HL-60 (cell line): ENCODE measurements at places on chromosomes 2 and 18.
A peak's percentile ranks its signal among the peaks of the same experiment; 100 is the strongest.

DNA sequence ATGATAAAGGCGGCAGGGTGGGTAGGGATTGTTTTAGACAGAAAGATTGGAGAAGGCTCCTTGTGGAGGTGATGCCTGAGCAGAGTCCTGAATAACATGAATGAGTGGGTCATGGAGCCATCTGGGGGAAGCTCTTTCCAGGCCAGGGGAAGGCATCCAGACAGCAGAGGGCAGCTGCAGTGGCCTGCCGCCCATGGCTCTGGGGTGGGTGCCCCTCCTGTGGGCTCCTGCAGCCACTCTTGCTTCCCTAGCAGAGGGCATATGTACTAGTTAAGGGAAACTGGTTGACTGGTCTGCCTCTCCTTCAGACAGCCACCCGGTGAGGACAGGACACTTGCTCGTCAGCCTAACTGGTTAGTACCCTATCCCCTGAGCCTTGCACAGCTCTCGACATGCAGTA is 46.5 kb upstream of the SLC1A4 start:
- DNase-seq: no peak

DNA sequence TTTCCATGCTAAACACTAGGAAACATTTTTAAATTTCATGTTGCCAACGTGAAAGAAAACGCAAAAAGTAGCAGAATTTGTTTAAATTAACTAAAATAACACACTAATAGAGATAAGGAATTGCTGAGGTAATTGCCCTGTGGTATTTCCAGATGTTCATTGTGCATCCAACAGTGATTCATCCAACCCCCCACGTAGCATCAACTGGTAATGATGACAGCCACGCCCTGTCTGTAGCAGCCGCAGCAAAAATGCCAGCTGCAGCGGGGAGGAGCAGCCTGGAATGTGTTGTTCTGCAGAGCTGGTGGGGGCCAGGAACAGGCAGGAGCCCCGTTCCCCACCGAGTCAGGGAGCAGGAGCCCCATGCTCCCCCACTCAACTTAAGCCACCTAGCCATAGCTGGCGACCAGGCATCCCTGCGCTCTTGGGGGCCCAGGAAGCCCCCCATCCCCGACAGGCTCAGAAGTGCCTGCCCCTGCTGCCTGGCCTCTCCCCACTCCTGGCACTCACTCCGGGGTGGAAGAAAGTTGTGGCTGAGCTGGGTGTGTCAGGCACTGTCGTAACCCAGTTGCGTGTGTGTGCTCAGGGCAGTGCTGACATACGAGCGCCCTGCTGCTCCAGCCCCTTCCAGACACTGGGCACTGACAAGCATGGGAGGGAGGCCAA is 695.1 kb upstream of the ACVR2A start:
- DNase-seq: no peak

DNA sequence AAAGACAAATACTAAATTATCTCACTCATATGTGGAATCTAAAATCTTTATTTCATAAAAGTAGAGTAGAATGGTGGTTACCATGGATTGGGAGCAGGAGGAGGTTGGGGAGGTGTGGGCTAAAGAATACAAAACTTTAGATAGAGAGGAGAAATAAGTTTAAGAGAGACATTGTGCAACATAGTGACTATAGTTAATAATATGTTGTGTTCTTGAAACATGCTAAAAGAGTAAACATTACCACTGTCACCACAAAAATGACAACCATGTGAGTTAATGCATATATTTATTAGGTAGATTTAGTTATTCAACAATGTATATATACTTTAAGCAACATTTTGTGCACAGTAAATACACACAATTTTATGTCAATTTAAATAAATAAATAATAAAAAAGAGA is 128.5 kb upstream of the COL3A1 start:
- DNase-seq: no peak

DNA sequence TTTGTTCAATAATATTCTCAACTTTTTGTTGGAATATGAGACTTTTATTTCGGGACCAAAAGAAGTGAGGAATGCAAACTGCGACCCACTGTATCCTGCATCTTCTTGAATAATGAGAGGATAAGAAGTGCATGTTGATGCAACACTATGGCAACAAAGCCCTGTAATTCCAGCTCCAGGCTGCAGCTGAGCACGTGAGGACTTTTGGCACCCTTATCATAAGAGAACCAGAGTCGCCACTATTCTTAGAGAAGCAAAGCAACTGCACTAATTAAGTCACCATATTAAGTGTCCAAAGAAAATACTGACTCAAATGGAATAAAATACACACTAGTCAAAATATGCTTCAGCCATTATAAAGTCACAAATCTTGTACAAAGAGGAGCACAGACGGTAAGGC is 65.8 kb downstream of the FAM210A start:
- DNase-seq: no peak

- no peak for DNase-seq
Measured at GRCh38 chr18:37873416-37873815, 307.8 kb upstream of the CELF4 start.

DNA sequence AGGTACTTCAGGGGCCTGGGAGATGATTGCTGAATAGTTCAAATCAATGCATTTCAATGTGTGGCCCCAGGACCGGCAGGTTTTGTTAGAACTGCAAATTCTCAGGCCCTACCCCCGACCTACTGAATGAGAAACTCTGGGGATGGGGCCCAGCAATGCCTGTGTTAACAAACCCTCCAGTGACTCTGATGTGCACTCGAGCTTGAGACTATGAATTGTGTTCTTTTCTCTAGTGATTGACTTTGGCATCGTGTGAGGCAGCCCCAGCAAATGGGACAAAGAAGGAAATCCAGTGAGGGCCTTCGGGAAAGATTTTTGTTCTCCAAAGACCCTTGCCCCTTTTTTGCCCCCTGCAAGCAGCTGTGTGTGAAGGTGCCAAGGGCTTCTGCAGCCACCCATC is 22.4 kb downstream of the ALK start:
- no peak for DNase-seq

DNA sequence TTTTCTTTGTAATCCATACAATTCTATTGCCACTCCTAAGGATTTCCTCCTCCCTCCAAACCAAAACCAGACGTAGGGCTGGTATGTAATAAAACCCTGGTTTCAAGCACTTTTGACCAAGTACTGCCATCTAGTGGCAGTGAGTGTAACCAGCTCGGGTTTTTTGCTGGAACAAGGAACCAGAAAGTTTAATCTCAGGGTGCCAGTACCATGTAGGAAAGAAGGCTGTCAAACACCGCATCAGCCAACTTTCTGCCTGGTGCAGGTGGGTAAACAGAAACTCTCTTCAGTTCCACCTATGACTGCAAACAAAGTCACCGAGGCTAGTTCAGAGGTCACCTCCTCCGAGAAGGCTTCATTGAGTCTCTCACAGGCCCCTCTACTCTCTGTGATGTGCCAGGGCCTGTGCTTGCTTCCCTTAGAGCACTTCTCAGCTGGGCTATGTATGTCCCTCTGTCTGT is 10.2 kb upstream of the THNSL2 start:
- peak; percentile 23 for DNase-seq

GRCh38 chr2:108560241-108560811 is 26.1 kb downstream of the LIMS1 start:
- DNase-seq: no peak

GRCh38 chr18:41798879-41799278 is 156.2 kb upstream of the PIK3C3 start:
- DNase-seq: no peak

DNA sequence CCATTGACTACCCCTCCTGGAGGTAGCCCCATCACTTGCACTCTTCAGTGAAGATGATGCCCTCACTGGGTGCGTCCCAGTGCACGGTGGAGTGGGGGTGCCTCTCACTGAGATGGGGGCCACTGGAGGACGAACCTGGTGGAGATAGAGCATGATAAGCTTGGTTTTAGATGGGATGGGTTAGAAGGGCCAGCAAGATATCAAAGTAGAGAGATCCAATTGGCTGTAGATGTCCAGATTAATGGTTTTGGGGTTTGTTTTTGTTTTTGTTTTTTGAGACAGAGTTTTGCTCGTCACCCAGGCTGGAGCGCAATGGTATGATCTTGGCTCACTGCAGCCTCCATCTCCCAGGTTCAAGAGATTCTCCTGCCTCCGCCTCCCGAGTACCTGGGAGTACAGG is 28.3 kb downstream of the DPYSL5 start:
- DNase-seq: no peak

GRCh38 chr2:164567335-164567989 is 53.8 kb downstream of the GRB14 start:
- DNase-seq: no peak

DNA sequence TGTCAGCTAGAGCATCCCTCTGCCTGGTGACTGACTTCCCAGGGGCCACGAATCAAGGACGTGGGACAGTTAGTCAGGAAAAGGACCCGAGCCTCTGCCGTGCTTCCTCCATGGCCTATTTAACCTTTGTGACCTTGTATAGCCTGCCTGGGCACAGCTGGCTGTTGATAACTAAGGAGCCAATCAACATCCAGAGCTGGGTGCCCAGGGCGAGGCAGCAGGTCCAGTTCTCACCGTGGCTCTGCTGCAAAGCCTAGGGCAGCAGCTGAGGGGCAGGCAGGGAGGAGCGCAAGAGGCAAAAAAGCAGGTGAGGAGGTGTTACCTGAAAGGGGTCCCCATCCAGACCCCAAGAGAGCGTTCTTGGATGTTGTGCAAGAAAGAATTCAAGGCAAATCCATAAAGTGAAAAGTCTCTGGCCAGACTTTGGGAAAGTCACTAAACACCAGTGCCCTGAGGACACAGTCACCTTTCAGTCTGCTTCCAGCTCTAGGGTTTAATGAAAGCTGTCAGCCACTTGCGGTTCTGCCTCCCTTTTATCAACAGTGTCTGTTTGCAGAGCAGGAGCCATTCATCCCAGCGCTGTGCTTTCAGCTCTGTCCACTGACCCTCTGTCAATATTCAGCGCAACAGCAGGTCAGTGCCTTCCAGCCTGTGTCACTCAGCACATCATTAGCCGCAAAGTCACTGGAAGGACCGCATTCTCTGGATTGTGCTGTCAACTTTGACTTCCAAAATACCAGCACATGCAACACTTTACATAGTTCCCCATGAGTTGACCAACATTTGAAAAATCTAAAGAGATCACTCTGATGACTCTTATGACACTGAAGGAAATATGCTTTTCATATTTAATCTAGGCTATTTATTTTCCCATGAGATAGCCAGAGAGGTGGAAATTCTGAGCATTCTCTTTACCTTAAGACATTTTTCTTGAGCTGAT is 38.6 kb upstream of the ASAP2 start:
- DNase-seq: no peak

- DNase-seq: no peak
Measured at GRCh38 chr18:8397034-8397433, 212.2 kb upstream of the RAB12 start.

DNA sequence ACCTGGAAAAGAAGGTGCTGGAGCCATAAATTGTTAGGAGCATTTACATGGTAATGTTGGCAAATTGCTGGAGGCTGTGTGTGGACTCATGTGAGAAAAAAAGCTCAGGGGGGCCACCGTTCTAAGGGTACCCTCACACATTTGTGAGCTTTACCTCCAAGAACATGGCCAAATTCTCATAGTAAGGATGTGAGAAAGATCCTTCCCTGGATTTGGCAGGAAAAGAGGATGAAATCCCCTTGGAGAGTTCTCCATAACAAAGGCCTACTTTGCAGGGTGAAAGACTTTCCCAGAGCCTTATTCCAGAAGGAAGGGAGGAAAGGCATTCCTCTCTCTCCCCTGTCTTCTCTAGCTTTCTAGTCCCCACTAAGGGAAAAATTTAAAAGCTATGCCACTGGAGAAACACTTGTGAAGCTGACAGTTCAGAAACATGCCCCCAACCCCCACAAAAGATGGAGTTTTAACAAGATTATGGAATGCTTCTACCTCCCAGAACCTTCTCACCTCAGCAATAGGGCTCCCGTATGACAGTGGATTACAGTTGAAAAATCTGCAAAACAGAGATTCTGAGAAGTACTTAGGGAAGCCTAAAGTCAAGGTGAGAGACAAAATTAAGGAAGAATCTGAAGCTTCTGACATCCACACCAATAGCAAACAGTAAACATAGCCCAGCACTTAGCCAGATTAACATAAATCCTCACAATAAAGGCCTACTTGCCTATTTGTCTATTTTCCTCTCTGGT is 20.2 kb upstream of the ERMN start:
- DNase-seq: no peak

GRCh38 chr2:109185338-109185737 is 56.3 kb downstream of the SH3RF3 start:
- no peak for DNase-seq

- DNase-seq: no peak
Measured at GRCh38 chr2:7009207-7009911, 92.1 kb downstream of the RNF144A start.

DNA sequence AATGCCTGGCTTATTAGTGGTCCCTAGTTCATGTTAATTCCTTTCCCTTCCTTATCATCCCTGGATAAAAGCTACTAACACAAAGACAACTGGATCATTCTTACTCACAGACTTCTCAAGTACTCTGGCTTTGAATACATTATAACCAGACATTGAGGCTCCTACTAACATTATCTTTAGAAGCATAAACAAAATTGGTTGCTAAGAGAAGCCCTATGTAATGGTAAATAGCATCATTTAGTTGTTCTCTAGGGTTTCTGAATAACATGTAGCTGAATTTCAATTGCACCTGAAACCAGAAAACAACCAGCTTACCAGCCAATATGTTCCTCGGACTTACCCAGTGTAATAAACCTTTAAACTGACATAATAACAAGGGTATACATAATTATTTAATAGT is 114.1 kb upstream of the NCKAP5 start:
- no peak for DNase-seq

DNA sequence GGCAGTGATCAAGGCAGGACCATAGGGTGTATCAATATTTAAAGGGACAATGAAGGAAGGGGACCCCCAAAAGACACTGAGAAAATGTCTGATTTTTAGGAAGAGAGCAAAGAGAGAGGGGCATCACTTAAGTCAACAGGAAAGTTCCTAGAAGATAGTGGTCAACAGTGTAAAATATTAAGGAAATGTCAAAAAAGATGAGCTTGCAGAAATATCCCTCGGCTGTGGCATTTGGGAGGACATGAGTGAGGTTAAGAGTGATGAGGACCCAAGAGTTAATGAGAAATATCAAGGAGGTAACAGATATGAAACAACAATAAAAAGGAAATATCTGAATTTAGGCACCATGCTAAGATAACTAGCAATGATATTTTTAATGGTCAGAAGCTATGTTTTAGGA is 339.6 kb downstream of the TGIF1 start:
- no peak for DNase-seq

DNA sequence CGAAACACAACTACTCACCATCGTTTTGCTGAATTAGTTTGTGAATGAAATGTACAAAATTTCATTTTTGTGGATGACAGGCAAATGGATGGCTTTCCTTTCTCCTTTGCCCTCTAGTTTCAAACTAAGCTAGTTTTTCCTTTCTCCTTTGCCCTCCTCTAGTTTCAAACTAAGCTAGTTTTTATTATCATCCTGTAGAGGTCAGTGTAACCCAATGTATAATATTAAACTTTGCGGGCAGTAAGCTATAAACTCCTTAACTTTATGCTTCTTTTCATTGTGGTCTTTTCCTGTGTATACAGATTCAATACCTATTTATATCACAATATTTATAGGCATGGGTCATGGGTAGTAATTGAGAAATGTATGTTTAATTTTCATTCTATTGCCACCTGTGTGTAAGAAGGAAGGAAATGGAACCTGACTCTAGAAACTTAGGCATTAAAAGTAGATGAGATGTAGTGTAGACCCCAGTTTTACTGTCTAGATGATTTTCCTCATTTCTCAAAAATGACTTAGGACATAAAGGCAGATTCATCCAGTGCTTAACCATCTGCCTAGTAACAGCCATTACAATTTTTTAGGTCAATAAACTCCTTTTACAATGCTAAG is 58.1 kb downstream of the MAP3K19 start:
- DNase-seq: no peak
